EL (cell line): ENCODE measurements at places on chromosomes 5 and 9.

- DNase-seq, result no peak
Measured at GRCh38 chr9:35594471-35594870, 10.6 kb upstream of the TESK1 start.

DNA sequence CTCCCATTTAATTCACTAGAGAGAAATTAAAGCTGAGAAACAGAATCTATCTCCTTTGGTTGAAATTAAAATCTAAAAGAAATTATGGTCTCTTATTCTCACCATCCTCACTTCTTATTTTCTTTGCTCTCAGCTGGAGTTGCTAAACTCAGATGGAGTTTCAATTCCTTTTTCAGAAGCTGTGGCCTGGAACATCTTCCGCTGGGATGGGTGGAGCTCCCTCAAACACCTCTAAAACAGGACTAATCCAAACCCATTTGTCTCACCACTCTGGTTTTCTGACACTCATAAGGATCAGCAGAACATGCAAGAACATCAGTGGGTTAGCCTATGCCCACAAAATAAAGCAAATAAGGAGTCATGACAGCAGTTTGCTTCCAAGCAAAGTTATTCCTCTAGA lies 39.6 kb upstream of the CEP78 start:
- DNase-seq, result no peak

GRCh38 chr9:92488681-92489550 lies 6.6 kb upstream of the ASPN start:
- peak; percentile 68 for DNase-seq

DNA sequence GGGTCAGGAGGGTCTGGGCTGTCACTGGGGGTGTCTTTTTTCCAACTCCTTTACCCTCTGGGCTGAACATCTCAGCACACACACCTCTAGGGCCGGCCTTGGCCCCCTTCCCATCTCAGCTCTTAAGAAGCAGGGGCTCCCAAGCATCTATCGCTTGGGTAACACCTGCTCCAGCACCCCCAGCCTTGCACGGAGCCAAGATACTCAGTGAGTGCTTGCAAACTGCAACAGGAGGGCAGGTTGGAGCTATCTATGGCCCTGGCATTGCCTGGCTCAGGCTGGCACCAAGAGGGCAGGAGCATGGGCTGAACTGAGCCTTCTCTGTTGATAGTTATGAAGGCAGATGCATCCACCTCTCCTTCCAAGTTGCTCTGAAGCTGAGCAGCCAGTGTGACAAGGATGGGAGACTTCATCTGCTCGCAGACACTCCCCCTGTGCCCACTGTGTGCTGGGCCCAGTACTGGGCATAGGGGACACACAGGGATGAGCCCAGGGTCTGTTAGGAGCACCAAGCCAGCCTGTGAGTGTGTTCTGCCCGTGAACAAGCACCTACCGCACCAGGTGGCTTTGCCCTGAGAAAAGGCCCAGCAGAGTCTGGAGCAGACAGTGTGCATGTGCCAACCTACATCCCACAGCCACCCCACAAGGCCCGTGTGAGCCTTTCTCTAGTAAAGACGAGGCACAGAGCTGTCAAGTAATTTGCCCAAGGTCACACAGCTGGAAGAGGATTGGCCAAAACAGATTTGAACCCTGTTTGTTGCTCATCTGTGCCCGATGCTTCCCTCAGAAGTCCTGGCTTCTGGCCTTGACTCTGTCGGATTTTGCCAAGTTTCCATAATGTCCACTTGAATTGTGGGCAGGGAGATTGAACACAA lies 58.2 kb downstream of the PHF2 start:
- DNase-seq, result no peak

- DNase-seq, result no peak
Measured at GRCh38 chr9:109421026-109421970, 76.8 kb downstream of the PTPN3 start.

- no peak for DNase-seq
Measured at GRCh38 chr5:149416987-149417710, 38.1 kb upstream of the IL17B start.

DNA sequence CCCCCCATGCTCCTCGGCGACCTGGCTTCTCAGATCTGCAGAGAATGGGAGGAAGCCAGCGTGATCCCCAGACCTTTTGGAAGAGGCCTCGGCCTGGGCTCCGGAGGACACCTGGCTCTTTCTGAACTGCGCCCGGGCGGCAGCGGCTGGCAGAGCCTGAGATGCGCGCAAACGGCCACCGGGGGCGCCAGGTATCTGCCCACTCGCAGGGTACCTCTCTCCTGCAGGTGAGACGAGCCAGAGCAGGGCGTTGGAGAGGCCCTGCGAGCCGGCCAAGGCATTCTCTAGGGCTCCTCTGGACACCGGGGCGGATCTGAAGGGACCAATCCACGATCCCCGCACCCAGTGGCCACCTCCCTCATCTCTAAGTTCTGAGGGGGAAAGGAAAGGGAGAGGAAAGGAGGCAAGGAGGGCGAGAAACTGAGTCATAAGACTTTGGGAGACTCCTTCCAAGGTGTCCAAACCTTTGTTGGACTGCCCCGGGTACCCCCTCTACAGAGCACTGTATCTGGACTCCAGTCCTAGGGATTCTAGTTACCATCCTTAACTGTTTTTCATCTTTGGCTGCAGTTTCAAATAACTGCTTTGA lies 55.0 kb upstream of the SLC46A2 start:
- no peak for DNase-seq

DNA sequence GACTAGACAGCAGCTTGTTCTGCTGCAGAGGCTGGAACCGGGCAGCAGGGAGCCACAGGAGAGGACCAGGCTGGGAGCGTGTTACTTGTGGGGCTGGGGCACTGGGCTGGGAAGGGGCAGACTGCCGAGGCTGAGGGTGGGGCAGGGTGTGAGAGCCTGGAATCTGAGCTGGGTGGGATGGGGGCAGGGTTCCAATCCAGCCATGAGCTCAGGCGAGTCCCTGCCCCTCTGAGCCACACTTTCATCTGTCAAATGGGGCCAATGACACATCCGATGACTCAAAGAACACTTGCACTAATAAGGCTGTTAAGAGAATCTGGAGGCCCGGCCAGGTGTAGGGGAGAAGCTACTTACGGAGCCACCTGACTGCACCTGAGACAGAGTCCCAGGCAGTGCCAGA lies 18.7 kb upstream of the WDR38 start:
- DNase-seq, result peak; percentile 66

DNA sequence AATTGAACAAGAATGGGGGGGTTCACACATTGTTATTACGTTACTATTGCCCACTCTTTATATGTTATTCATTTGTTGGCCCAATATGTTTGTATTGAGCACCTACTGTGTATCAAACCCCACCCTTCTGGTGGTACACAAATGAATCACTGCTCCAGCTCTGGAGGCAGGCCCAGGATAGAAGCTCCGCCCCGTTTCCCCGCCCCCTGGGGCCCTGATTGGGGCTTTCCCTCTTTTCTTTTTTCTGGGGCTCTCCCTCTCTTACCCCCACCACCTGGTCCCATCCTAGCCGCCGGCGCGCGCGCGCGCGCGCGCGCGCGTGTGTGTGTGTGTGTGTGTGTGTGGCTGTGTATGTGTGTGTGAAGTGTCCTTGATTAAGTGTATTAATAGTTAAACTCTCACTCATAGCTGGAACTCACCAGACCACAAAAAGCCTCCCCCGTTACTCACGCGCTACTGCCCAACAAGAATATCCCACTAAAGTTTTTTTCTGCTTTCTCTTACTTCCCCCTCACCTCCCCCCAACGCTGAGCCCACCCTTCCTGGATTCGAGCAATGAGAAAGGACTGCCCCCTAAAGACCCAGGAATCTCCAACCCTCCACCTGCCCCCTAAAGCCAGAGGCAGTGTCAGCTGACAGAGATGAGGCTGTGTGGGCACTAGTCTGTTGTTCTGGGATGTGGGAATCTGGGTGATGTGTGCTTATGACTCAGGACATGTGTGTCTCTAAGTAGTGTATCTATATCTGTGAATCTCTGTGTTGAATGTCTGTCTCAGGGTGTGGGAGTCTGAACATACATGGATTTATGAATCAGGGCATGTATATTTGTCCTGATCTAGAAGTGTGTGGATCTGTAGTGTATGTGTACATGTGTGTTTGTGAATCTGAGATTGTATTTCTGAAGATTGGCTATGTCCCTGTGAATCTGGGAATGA lies 4.0 kb downstream of the CXXC5 start:
- DNase-seq, result peak; percentile 89

GRCh38 chr5:128349044-128349858 lies 188.8 kb downstream of the FBN2 start:
- DNase-seq, result no peak

GRCh38 chr9:134663753-134664415 lies 22.3 kb downstream of the COL5A1 start:
- DNase-seq, result no peak

DNA sequence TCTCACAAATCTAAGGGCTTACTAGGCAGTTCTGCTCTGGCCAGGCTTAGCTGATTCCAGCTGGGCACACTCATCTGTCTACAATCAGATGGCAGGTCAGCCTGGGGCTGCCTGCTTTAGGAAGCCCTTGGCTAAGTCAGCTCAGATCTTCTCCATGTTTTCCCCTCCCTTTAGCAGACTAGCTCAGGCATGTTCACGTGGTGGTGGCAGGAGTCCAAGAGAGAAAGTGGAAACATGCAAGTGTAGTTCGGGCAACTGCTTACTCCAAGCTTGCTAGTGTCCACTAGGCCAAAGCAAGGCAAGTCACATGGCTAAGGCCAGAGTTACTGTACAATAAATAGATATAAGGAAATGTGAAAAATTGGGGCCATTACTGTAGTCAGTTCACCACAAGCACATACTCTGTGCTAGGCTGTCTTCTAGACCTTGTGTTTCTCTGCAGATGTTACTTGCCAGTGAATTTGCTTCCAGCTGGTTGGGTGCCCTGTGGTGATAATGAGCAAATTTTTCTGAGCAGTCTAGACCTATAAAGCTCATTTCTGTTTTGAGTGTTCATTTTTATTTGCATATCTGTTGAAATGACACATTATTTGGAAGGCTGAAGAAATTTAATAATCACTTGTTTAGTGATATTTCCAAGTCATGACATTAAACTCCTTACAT lies 38.3 kb downstream of the RECK start:
- DNase-seq, result peak; percentile 57
